ENCODE measurements at places on chromosomes 4 and X.

DNA sequence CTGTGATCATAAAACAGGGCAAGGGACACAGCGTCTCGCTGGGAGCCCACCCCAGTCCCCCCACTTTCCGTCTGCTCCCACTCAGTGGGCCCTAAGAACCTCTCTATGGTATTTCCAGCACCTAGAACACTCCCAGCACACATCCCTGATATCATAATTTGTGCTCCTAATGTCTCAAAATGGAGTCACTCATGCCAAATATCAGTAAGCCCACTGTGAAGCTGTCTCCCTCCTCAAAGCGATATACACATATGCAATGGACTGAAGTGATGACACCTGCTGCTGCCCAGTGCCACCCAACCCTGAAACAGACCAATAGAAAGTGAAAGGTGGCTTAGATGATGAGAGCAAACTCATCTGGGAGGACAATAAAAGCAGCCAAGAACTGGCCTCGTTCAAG, 17.9 kb downstream of the ENPP6 start:
- DNase-seq, result no peak

GRCh38 chr4:3375688-3376087, 66.1 kb upstream of the HGFAC start:
- no peak for DNase-seq

DNA sequence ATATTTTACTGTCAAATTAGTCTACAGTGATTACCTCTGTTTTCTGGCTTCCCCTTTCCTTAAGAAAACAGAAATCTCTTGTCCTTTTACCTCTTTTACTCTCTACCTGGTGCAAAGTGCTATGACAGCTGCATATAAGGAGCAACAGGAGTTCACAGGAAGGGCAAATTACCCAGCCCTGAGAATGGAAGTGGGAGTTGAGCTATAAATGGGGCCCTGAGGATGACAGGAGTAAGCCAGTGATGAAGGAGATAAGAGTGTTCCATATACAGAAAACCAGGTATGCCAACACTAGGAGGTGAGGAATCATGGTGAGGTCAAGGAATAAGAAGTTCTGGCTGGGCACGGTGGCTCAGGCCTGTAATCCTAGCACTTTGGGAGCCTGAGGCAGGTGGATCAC, 4.5 kb upstream of the HSD17B13 start:
- no peak for DNase-seq

GRCh38 chr4:134365852-134366251, 164.3 kb upstream of the PABPC4L start:
- no peak for DNase-seq

DNA sequence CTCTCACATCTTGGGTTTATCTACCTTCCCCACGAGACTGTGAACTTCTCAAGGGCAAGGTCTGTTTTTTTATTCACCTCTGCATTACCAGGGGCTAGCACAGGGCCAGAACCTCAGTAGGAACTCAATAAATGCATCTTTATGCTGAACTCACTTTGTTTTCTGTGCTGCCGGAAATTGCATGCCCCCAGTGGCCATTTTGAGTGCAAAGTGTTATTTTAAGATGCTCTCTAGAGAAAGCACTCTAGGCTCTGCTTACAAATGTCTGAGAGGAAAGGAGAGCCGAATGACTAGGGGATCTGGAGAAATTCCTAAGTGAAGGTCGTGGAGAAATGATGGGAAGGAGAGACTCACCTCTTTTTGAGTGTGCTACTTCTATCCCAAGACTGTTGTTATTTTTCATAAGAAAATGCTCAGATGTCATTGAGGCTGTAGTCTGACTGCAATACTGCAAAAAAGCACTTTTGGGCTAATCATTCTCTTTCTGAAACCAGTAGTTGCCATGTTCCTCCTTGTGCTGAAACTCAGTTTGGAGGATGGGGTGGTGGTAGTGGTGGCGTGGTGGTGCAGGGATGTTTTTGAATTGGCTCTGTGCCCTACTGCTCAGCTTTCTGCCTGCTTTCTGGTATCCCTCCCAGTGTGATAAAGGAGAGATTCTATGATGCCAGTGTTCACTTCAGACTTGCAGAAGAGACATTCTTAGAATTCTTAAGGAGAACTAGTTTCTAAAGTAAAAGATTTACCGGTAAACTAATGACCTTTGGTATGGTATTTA, 41.3 kb downstream of the DOCK11 start:
- DNase-seq, result no peak

DNA sequence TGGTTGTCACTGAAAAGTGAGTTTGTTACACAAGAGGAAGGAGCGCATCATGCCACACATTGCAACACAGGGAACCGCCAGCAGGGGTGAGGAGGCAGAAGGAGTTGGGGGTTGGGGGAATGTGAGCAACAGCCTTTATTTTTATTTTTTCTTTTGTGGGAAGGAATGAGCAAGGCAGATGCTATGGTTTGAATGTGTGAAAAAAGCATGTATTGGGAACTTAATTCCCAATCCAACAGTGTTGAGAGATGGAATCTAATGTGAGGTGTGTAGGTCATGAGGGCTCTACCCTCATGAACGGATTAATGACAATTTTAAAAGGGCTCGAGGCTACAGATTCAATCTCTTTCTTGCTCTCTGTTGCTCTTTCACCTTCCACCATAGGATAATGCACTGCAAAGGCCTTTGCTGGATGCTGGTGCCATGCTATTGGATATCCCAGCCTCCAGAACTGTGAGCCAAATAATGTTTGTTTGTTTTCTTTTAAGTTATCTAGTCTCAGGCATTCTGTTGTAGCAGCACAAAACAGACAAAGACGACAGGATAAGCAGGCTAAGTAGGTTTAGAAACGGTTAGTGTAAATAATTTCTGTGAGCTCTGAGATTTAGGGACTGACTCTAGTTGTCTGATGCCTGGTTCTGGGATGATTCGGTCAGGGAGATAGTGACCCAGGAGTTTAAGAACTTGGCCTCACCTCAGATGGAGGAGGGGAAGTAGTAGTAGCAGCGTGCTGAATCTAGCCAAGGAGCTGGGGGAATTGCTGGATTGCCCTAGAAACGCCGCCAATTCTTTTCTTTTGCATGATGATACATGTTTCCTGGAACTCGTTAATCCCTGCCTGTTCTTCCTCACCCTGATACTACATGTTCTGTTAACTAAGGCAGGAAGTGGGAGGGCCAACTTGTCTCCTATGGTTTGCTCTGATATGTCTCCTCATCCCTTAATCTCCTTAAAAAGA, 156.6 kb upstream of the CTSO start:
- no peak for DNase-seq

- DNase-seq, result no peak
Observed at GRCh38 chrX:6718766-6719165, 183.8 kb upstream of the VCX3A start.

GRCh38 chr4:788636-789297, 37.2 kb downstream of the CPLX1 start:
- DNase-seq, result no peak

DNA sequence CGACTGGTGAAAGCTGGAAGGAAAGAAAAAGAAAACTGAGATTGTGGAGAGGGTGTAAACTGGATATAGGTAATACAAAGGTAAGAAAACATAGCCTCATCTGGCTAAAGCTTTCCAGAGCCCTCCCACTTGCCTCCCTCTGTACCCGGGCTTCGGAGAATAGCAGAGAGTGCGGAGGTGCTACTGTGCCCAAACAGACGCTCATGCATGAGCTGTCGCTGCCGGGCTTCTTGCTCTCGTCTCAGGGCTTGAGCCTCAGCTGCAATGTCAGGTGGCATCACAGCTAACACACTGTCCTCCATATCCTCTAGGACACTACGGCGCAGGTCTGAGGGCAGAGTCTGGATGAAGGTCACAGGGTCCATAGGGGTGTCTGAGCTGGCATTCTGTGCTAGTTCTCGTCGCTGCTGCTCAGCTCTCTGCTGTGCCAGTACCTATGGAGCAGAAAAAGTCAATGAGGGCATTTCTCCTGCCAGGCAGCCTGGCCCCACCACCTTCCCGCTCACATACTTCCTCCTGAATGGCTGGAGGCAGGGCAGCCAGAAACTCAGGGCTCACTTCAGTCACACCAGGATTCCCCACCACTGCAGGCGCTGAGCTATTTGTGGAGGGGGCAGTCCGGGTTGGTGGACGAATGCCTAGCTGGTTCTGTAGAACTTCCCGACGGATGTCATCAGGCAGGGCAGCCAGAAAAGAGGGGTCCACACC, 116.7 kb upstream of the HSD17B10 start:
- DNase-seq, result no peak

GRCh38 chrX:1242891-1243402, 25.7 kb upstream of the CSF2RA start:
- DNase-seq, result no peak

DNA sequence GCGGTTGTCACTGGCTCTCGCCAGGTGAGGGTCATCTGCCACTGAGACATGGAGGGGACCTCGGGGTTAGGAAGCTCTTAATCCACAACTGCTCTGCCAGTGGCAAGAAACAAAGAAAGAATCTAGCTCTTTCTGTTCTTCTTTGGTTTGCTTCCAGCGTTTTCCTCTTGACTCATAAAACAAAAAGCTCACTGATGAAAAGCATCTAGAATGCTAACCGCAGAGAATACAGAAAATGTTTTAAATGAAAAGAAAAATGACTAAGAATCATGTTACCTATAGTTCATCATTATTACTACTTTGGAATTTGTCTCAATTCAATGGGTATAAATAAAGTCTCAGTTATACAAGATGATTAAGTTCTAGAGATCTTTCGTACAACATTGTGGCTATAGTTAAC, 274.8 kb upstream of the TENM3 start:
- no peak for DNase-seq

GRCh38 chrX:154125391-154126040, 18.5 kb upstream of the OPN1LW start:
- DNase-seq, result no peak

DNA sequence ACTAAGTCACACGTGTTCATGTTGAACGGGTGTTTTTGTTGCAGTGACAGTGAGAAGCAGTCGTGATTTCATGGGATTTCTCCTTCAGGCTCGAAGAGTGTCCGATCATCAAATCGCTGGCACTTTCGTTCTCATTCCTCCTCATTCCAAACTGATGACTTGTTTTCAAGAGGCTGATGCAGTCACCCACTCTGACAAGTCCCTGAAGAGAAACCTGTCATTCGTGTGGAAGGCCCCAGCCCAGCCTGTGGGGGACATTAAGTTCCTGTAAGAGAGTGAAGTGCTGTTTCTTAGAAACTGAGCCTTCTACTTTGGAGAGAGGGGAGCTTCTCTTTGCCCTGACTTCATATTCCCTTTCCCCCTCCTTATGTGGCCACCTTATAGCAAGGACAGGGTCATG, 8.0 kb downstream of the REELD1 start:
- no peak for DNase-seq

GRCh38 chrX:124250835-124251437, 81.5 kb upstream of the TEX13D start:
- no peak for DNase-seq

- no peak for DNase-seq
Observed at GRCh38 chr4:161442921-161443320, 720.9 kb downstream of the FSTL5 start.

DNA sequence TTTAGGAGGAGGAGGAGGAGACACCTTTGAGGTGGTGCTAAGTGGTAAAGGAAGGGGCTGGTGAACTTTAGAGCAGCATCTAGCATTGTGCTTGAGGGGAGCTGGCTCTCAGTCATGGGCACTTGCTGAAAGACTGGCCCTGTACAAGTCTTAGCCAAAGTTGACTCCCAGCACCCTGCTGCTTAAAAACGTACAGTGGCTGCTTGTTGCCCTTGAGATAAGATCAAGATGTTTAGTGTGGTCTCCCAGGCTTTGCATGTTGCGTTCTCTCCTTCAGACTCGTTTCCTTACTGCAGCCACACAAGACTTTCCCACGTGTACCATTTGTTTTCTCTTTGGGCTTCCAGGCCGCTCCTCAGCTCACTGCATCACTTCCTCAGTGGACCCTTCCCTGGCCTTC, 1.8 kb downstream of the MED28 start:
- DNase-seq, result no peak

- no peak for DNase-seq
Observed at GRCh38 chrX:143296521-143296920, 220.8 kb downstream of the SPANXN3 start.

DNA sequence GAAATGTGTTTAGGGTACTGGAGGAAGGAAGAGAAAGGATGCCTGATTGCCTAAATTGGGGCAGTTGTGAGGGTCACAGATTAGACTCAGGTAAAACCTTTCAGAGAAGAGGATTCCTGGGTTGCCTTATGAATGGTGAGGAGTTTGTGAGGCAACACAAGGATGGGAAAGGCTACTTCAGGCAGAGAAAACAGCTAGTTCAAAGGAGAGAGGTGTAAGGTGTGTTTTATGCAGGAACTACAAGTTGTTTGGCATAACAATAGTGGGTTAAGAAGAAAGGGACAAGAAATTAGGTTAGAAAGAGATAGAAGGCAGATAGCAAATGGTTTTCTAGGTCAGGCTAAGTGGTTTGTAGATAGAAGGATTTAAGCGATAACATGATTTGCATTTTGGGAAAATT, 75.1 kb upstream of the PGRMC2 start:
- DNase-seq, result no peak

DNA sequence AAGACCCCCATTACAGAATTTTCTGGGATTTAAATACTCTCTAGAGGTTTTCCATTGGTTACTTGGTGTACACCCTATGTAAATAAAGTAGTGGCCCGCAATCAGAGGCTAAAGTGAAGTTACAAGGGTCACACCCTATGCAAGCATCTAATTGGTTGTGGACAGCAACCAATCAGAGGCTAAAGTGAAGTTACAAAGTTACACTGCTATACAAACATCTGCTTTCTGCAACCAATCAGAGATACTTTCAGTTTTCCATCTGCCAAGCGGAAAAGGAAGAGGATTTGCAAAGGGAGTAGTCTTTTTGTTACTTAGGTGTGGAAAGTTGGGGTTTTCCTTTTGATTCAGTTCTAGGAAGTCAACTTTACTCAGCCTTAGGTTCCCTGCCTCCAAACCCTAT, 2.0 kb upstream of the ATRX start:
- no peak for DNase-seq

- no peak for DNase-seq
Observed at GRCh38 chr4:113732967-113733527, 28.5 kb downstream of the CAMK2D start.

DNA sequence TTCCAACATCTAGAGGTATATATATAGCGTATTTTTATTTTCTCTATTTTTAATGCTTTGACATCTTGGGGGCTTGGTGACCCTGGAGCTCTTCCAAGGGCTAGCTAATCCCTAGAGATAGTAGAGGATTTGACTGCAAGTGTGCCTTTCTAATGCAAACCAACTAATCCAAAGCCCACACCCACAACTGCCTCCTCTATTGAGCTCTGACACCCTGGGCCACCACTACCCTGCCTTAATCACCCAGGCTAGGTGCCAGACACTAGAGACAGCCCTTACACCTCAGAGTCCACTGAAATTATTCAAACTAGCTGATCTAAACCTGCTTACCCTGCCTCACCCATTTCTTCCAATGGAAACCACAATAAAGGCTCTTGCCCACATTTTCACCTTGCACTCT, 69.6 kb upstream of the ATXN3L start:
- no peak for DNase-seq

- DNase-seq, result no peak
Observed at GRCh38 chr4:142512161-142512560, 333.9 kb downstream of the INPP4B start.
